H1 (cell line): ENCODE measurements at places on chromosomes 12 and 14.
A peak's percentile ranks its signal among the peaks of the same experiment; 100 is the strongest.

GRCh38 chr12:46380022-46380796 is 7.6 kb upstream of the SLC38A2 start:
- DNase-seq, result no peak

GRCh38 chr14:34032720-34033119 is 81.8 kb upstream of the EGLN3 start:
- no peak for DNase-seq

DNA sequence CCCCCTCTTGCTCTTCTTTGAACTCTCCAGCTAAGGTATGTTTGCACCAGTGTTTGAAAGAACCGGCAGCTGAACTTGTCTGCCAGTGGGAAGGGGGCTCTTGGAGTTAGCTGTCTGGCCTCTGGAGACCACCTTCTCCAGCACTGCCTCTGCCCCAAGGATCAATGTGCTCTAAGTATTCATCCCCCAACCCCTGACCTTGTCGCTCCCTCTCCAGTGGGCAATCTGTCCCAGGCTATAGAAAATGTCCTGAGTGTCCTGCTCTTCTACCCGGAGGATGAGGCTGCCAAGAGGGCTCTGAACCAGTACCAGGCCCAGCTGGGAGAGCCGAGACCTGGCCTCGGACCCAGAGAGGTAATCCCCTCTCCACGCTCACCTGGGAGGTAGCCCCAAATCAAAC is 2.8 kb downstream of the P3H3 start:
- DNase-seq, result no peak

GRCh38 chr14:103362780-103363179 is 22.4 kb upstream of the MARK3 start:
- no peak for DNase-seq

GRCh38 chr12:104752016-104752415 is 206.1 kb downstream of the SLC41A2 start:
- no peak for DNase-seq

DNA sequence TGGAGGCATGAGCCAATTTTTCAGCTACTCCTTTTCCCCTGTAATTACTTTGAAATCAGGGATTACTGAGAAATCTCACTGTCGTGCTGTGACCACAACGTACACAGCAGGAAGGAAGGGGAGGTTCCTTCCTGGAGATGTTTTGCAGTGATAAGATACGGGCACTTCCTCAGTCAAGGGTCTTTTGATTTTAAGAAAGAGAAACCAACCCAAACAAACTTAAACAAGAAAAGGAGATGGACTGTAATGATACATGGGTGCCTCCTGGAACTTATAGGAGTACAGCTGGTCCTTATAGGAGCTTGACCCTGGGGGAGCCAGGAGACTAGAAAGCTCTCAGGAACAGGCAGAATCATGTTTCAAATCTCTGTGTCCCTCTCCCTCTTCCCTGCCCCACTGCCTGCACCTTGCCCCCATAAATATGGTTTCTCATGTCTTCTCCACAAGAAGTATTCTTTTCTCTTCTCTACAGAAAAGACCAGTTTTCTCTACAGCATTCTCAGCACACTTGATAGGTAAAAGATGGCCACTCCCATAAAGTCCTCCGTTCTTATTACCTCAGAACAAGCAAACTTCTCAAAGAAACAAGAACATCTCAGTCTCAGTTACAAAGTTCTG is 281.1 kb upstream of the AMIGO2 start:
- no peak for DNase-seq

DNA sequence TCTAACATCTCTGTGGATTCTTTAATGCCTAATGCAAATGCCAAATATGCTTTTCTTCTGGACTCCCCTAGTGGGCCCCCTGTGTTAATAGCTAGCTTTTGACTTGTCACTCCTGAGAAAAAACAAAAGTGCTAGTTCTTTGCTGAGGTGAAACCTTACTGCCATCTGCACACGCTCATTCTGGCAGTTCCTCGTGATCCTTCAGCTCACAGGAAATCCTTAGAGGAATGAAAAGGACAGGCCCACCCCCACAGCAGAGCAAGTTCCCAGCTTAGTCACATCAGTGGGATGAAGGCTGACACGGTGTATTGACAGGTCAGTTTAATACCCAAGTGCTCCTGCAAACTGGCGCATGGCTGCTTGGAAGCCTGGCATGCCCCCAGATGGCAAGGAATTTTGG is 165.1 kb upstream of the ATP2B1 start:
- DNase-seq, result no peak

DNA sequence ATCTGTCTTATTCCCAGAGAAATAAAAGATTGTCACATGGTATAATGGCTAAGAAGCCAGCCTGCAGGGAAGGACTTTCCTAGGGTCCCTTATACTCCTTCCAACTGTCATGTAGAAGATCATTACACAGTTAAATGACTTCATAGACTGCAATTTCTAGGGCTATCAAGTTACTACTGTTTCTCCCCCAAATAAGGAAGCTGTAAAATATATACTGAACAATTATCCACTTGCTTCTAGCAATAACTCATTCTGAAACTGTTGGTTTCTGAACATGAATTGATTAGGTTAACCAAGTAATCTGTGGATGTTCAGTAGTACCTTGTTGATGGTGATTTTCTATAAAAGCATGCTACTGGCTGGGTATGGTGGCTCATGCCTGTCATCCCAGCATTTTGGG is 44.6 kb downstream of the A2ML1 start:
- no peak for DNase-seq

DNA sequence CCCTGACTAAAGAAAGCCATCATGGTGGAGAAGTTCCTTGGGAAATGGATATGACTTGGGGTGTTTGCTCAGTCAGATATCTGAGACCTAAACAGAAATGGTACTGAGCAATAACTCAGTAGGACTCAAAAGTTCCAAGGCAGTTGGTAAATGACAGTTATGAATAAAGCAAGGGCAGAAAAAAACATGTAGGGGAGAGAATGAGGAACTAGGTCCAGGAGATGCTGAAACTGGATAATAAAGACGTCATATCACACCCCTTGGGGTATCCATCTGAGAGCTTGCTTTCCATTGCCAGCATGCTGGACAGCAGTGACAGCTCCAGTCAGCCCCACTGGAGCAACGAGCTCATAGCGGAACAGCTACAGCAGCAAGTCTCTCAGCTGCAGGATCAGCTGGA is 37.5 kb downstream of the RPGRIP1 start:
- DNase-seq, result no peak

DNA sequence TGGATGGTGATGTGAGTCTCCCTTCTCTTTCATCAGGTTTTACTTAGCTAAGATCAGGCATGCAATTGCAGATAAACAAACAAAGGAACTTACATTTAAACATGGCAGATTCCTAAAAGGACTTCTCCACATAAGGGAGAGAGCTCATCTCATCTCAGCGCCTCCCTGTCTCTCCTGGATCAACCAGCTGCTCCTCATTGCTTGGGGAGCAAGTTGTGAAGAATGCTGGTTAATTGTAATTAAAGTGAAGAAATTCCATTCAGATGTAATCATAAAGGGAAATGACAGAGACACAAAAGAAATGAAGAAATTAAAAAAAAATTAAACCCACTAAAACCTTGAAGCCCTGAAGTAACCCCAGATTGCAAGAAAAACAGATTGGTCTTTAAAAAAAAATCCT is 104.4 kb upstream of the DIO2 start:
- DNase-seq, result no peak

DNA sequence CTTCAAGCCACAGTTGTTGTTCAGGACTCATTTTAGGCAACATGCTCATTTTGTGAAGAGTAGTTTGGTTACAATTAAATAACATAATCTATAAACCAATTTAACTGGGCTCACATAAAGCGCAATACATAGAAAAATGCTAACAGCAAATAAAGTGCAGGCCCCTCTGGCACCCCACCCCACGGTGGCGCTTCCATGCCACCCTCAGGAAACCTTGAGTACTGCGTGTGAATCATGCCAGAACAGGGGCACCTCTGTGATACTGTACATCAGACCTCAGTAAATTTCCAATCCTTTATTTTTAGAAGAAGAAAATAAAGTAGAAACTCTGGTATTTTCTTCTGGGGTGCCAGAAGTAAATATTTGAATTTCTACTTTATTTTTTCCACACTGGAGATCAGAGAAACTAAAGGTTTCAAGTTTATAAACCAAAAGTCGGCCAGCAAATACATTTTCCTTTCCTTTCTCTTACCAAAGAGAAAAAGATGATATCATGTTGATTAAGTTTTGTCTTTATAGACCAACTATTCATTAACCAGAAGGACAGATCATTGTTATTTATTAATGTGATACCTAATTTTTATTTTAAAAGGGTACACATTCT is 316.8 kb downstream of the PAWR start:
- no peak for DNase-seq

- DNase-seq, result peak; percentile 87
Observed at GRCh38 chr14:20632831-20633691, 8.4 kb downstream of the OR6S1 start.

DNA sequence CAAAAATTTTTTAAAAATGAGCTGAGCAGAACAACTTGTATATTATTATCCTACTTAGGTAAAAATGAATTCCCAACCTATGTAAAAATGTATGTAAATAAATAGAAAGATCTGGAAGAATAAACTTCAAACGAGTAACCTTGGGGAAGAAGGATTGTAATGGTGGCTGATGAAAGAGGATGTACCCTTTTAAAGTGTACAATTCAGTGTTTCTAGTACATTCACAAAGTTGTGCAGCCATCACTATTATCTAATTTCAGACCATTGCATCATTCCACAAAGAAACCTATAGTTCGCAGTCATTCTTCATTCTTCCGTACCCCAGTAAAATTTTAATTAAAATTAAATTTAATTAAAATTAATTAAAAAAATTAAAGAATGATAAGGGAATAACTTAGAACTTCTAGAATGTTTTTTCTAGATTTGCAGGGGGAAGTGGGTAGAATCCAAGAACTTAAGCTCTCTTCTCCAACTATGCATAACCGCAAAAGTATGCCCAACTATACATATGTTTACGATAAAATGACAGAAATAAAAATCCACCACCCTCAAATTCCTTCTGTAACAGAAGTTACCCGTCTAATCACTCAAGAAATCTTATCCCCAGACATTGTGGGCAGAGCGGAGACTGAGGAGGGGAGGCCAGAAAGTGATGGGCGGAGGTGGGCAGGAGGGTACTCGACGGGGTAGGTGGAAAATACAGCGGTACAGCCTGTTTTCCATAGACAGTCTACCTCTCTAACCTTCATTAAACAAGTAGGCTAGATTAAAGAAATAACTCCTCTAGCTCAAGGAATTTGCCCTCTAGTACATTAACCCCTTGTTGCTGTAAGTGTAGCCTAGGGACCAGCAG is 921 bp downstream of the DEPDC4 start:
- DNase-seq, result no peak

- DNase-seq, result no peak
Observed at GRCh38 chr14:94123296-94123695, 6.1 kb downstream of the IFI27L2 start.

DNA sequence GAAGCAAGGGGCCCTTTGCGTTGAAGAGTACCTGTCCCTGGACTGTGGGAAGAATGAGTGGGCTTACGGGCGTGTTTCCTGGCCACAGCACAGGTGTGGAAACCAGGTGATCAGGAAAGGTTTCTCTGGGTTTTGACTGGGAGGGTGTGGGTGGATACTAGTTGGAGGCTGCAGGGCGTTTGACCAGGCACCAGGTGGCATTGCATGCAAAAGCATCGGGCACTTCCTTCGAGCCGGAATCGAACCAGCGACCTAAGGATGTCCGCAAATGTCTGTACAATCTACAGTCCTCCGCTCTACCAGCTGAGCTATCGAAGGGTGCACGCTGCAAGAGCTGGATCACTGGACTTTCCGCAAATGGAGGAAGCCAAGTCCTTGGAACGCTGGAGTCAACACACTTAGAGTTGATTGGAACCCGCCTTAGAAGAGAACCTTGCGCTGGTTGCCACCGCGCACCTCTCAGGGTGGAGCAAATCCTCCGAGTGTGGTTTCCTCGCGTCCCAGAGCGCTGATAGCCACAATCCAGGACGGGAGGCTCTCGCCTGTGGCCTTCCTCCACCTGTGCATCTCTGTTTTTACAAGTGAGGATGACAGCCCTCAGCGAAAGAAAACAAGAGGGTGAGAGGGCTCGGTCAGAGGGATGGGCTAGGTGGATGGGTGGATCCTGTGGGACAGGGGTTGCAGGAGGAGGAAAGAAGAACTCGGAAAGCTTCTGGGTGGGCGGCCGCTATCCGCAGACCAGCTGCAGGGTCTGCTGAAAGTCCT is 21.2 kb upstream of the RNASE4 start:
- peak; percentile 96 for DNase-seq

- DNase-seq, result no peak
Observed at GRCh38 chr14:87278415-87278814, 714.6 kb downstream of the GALC start.

- DNase-seq, result no peak
Observed at GRCh38 chr14:47763188-47763854, 87.9 kb upstream of the MDGA2 start.

- DNase-seq, result no peak
Observed at GRCh38 chr12:94297096-94297699, 148.8 kb downstream of the PLXNC1 start.

GRCh38 chr12:94969424-94969823 is 34.1 kb downstream of the NDUFA12 start:
- DNase-seq, result no peak

- no peak for DNase-seq
Observed at GRCh38 chr12:21223930-21224329, 92.9 kb downstream of the SLCO1B1 start.

DNA sequence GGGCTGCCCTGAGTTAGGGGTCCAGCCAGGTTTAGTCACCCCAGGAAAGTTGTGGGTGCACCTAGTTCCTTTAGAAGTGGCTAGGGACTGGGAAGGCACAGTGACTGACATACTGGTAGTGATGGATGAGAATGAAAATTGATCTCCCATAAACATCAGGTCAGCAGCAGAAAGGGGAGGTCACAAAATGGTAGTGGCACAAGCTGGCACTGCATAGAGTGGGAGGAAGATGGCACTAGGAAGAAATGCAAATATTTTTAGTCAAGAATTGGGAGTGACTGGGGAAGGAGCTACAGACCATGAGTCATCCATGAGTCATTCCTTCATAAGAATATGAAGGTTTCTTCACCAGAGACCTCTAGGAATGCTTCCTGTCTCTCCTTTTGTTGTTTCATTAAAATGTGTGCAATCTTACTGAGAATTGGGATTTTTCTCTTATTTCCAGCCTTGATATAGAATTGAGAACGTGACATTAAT is 198.3 kb upstream of the AMIGO2 start:
- DNase-seq, result no peak

GRCh38 chr12:76074701-76075336 is 9.7 kb downstream of the NAP1L1 start:
- DNase-seq, result no peak

DNA sequence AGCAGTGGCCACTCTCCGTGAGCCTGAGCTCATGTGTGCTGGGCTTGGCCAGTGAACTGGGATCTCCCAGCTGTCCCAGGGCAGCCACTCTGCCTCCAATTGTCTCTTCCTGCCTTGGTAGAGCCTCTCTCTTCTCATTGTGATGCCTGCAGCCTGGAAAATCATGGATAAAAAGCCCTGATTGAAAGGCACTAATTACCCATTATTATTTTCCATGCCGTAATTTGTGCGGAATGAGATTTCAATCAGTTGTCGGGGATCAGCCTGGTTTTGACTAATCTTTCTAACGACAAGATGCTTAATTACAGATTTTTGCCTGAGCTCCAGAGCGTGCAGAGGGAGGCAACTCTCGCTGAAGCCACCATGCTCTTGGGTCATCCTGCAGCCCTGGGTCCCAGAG is 52.7 kb downstream of the ESRRB start:
- DNase-seq, result no peak

GRCh38 chr14:30234966-30235365 is 307.3 kb upstream of the PRKD1 start:
- no peak for DNase-seq
